ENCODE measurements at places on chromosomes 12 and 14.

DNA sequence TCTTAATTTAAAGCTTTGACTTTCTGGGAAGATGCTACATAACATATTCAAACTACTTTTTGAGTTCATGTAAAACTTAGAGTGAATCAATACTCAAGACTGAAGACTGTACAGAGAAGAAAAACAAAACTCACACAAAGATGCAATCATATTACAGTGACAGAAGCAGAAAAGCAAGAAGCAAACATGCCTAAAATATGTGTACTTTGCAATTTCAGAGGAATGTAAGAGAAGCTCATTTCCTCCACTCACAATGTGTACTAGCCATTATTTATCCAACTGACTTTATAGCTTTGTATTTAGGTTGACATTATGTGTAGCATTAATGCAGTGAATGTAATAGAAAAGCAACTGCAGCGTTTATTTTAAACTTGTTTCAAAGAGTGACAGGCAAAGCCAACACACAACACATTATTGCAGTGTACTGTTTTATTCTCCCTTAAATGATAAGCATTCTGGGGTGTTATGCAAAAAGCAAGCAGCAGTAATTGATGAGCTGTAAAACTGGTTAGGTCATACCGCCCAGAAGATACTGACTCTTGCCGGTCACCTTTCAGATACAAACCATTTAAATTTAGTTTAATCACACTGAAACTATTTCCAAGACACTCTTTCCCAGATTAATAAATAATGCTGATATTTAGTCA, 88.2 kb upstream of the PAWR start:
- DNase-seq = no peak

GRCh38 chr14:92659765-92660561, 88.5 kb downstream of the LGMN start:
- DNase-seq = no peak

DNA sequence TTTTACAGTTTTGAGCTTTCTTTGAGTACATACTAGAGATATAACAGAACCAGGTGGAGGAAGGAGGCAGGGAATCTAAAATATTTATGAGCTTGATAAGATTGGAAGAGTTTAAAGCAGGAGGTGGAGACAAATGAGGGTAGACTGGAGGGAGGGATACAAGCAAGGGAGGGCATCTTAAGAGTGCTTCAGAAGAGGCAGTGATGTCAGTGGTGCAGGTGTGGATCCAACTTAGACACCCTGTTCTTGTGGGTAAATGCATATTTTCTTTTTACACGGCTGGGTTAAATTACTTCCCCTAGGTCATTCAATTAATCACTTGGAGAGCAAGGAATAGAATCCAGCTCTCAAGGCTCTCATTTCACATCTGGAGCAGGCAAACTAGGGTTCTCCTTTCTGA, 146.1 kb upstream of the LRIG3 start:
- DNase-seq = no peak

GRCh38 chr12:123936956-123937706, 35.5 kb downstream of the CCDC92 start:
- no peak for DNase-seq

DNA sequence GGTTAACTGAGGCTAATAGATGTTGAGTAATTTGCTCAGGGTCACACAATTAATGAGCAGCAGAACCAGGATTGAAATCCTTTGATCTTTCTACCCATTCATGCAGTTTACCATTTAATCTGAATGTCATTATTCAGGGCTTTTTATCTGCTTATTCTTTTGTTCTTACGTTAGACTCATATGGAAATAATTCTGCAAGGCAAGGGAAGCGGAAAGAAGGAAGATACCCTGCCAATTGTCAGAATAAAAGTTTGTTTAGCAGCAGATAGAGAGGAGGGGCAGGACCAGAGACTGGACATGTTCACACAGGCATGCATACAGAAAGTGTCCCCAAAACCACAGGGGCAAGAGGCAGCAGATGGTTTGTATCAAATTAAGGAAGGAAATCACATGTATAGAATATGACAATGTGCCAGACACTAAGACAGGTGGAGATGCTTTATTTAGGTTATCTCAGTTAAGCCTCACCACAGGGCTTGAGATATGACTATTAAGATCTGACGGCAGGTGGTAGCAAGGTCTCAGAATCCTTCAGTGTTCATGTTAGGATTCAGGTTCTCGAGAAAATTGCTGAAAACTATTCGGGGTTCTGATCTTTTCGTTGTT, 29.8 kb downstream of the BRMS1L start:
- DNase-seq = no peak

DNA sequence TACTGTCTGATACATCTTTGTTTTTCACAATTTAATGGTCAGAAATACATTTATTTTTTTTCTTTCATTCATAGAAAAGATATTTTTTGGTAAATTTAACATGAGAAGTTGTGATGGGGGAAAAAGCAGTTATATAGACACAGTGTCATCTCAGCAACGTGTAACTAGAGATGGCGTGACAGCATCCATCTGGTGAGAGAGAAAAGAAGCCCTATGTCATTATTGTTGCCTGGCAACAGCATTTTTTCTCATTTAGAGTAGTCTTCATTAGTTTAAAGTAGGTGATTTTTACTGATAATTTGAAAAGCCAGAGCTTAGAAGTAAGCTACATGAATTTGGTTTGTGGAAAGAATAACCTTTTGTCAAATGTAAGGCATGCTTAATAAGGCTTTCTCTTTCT, 128.6 kb downstream of the ACSS3 start:
- no peak for DNase-seq

GRCh38 chr12:13028825-13029570, 15.2 kb upstream of the FAM234B start:
- DNase-seq = no peak

All from activated CD4-positive, alpha-beta T cell treated with anti-CD3 and anti-CD28 coated beads, Interleukin-2, Interleukin-4, amounts not matched to agents 100 ng/mL and 50 ng/mL, durations not matched to agents 16 hours and 8 hours (primary cell).